ENCODE measurements at places on chromosomes 16 and 17. TPM values are rescaled to one million over a fixed set of nuclear protein-coding genes. Genes with fewer than 3 reads are reported as not detected.

Gene KRT9
- not detected for total RNA-seq

Gene SOX8
- total RNA-seq = 1.3 TPM

Gene CD300LG
- 121 TPM for total RNA-seq

Gene FOXF1
- total RNA-seq = 4.2 TPM

Gene AGRP
- total RNA-seq = not detected

Gene TBC1D3E
- total RNA-seq = not detected

Gene ABCA9
- 57.5 TPM for total RNA-seq
